Activated T-helper 1 cell treated with anti-CD3 and anti-CD28 coated beads, Interleukin-2, amount 50 U/mL, for 16 hours (primary cell): ENCODE measurements at places on chromosomes 13 and 19.

GRCh38 chr13:88736026-88736425 is 1064.9 kb downstream of the SLITRK5 start:
- DNase-seq = no peak

DNA sequence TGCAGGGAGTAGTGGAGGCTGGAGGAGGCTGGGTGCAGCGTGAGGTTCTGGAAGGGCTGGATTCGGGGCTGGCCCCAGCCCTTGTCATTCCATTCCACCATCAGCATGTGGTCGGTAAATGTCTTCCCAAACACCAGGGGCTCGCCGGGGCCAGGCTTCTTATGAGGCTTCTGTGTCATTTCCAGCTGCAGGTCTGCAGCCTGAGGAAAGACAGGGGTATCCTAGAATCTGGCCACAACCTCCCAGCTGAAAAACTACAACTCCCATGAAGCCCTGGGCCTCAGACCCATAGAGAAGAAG is 4.4 kb downstream of the BCAT2 start:
- no peak for DNase-seq

GRCh38 chr13:43815204-43815603 is 28.4 kb upstream of the ENOX1 start:
- no peak for DNase-seq

- no peak for DNase-seq
These were observed 20.6 kb downstream of the MTMR6 start for GRCh38 chr13:25266706-25267105.

- no peak for DNase-seq
These were observed 15.6 kb downstream of the CAPS start for GRCh38 chr19:5929625-5930024.

GRCh38 chr19:49687566-49688316 is 1.7 kb upstream of the ADM5 start:
- DNase-seq = no peak

- DNase-seq = no peak
These were observed 184.7 kb downstream of the LACC1 start for GRCh38 chr13:44064357-44064756.

DNA sequence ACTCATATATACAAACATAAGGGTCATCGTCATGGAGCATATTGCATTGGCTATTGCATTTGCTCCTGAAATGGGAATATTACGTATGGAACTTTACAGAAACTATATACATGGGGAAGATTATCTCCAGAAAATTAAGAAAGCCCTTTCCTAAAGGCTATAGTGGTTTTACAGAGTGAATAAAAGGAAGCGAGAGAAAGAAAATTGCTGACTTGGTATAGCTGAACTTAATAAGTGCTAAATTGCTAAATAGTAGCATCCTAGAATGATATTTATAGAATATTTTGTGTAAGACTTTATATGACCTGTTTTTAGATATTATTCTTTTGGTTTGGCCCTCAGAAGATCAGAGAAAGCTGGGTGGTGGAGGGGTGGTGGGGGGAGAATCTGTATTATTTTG is 114.6 kb downstream of the FLT1 start:
- DNase-seq = no peak
